NCI-H1930 (cell line): ENCODE measurements at places on chromosomes 2 and 18.

DNA sequence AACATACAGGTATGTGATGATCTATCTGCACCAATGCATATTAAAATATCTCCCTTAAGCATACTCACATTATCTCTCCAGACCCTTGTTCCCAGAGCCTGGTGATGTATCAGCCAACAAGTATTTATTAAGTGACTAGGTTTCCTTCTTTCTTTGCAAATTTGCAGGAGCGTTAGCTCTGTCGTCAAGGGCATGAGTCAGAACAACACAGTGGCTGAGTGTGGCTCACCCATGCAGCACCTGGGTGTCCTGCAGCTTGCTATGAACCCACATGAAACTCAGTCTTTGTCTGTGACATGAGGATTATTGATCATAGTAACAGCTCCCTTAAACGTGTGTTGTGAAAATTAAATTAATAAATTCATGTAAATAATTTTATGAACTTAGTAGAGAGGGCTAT, 96.6 kb downstream of the PIEZO2 start:
- DNase-seq, result no peak

GRCh38 chr2:98012561-98012991, 16.8 kb upstream of the TMEM131 start:
- DNase-seq, result no peak

DNA sequence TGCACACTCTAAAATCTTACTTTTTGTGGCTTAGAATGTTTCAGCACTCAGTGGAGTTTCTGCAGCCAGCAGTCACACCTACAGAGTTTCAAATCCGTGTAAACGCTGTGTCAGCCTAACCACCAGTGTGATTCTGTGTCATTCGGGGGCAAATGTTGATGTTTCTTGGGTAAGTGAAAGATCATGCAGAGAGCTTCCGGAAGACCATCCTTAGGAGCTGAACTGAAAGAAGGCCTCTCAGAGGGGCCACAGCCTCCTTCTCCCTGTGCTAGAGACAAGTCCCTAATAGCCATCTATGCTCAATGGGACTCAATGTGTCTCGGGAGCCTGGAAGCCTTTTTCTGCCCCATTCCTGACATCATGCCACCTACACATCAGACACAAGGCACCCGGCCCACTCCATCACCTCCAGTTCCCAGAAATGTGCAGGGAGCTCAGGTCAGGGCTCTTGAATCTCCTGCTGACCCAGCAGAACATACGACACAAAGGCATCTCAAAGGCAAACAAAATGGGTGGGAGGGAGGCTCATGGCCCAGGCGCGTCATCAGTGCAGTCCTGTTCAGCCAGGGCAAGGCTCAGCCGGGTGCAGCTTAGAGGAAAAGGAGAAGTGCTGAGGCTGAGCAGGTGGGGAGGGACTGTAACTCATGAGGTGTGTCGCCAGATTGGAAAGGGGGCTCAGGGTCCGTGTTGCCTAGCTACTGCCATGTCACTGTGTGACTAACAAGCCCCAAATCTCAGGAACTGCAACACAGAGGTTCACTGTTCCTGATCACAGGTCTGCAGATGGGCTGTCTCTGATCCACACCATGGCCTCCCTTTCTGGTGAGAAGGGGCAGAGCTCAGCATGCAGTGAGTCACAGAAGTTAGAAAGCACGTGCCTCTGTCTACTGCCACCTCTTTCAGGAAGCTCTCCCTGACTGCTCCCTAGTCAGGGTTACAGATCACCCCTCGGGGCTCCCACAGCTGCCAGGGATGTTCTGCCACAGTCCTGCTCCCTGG, 82.0 kb downstream of the SMAD7 start:
- DNase-seq, result no peak

GRCh38 chr2:169286624-169287231, 75.6 kb downstream of the LRP2 start:
- no peak for DNase-seq

DNA sequence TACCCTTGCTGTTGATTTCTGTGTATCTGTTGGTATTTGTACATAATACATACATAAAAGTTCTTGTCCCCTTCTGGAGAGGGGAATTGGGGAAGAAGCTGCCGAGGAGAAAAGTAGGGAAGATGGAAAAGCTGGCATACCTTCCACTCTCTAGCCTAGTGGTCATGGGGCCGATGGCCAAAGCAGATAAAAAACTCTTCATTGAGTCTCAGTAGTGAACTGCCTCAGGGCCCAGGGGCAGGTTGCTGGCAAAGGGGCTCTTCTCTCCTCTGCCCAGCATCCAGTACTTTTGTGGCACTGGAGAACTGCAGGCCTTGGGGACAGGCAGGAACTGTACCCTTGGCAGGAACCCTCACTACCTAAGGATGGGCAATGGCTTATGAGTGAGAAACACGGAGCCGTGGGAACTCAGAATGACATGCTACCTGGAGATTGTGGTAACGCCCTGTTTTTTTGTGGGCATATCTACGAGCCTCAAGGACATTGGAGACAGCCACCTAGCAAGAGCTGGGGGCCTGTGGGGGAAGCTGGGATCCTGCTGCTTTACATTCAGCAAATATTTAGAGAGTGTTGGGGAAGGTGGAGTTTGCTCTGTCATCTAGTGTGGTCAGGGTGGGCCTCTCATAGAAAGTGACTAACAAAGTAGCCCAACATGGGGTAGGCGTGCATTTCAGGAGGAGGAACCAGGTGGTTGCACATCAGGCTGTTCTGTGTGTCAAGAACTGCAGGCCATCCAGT, 22.6 kb upstream of the ITGB6 start:
- DNase-seq, result no peak

GRCh38 chr2:191189112-191189635, 38.4 kb upstream of the STAT4 start:
- DNase-seq, result no peak

DNA sequence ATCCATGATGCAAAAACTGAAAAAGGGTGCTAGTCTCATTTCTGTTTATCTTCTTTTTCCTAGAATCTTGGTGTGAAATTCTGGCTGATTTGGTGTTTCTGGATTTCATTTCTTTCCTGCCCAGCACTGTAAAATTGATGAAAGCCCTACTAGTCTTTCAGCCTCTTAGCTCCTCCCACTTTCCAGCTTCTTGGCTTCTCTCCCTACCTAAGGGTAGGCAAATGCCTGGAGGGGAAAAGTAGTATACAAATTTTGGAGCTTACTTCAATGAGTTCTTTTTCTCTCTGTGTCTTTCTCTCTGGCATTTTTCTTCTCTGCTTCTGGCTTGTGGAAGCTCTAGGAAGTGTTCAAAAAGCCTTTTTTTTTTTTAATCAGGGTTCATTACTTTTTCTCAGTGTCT, 160.5 kb downstream of the XIRP2 start:
- DNase-seq, result no peak

DNA sequence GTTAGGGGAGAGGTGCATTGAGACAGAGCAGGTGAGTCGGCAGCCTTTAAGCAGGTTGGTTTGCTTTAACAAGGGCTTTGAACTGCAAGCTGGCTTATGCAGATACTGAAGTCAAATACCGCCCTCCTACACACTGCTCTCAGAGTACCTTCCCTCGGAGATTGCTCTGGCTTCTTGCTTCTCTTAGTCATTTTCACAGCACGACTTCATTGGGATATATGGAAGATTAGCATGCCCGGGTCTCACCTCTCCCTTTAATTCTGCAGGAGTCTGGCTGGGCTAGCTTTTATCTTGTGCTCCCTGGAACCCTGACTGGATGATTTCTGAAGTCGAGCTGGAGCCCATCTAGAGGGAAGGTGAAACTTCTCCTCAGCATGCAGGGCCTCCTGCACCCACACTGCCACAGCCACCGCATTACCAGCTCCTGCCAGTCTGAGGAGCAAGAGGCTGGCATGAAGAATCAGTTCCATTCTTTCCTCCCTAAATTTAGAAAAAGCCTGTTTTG, 395.5 kb upstream of the HNRNPA3 start:
- DNase-seq, result peak; percentile 45

GRCh38 chr2:124834331-124834730, 809.2 kb downstream of the CNTNAP5 start:
- no peak for DNase-seq

DNA sequence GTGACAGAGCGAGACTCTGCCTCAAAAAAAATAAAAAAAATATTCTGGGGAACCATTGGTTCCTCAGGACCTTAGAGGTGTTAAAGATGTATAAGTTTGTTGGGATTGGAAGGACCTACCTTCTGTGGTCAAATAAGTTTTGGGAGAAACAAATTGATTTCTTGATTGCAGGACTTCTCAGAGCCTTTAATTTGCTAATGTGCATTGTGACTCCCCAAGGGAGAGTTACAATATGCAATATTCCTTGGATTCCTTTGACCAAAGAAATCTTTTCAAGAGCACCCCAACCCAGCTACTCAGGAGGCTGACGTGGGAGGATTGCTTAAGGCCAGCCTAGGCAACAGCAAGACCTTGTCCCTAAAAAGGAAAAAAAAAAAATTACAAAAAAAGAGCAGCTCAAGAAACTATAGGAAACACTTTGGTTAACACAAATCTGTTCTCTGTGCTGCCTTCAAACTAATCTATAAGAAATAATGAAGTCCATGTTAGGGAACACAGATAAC, 6.5 kb downstream of the NAGK start:
- DNase-seq, result no peak

GRCh38 chr2:121529439-121530211, 1.1 kb upstream of the RNU4ATAC start:
- peak; percentile 47 for DNase-seq

DNA sequence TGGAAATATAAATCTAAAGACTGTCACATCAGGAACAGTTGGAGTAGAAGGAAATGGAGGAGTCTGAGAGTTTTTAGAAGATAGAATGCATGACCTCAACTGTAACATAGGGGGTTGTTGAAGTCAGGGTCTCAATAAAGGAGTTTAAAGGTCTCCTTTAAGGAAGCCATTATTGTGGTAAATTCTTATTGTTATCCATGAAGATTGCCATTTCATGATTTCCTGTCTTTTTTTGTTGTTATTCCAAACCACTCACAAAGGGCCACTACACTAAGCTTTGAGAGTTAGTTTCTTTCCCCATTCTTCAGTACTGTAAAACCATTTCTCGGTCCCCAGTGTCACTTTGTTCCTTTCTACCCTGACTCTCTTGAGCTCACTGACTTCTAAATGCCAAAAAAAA, 134.0 kb downstream of the DTNA start:
- no peak for DNase-seq

DNA sequence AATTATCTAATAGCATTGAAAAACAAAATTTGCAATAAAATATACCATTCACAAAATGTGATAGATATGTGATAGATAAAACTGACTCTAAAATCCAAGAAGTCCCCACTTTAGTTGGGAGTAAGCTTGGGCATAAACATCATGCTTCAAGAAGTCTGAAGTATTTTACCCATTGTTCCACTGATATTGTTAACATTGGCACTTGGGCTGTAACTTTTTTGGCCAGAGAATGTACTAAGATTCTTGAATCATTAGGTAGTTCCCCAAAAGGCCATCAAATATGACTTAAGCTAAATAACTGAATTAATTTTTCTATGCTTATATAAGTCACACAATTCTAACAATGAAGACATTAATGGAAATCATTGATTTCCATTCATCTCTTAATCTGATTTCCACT, 413.6 kb downstream of the CDH2 start:
- DNase-seq, result no peak

GRCh38 chr2:37526323-37526722, 145.1 kb downstream of the CDC42EP3 start:
- no peak for DNase-seq

- no peak for DNase-seq
Observed at GRCh38 chr2:102258386-102259074, 52.8 kb upstream of the IL1RL1 start.

DNA sequence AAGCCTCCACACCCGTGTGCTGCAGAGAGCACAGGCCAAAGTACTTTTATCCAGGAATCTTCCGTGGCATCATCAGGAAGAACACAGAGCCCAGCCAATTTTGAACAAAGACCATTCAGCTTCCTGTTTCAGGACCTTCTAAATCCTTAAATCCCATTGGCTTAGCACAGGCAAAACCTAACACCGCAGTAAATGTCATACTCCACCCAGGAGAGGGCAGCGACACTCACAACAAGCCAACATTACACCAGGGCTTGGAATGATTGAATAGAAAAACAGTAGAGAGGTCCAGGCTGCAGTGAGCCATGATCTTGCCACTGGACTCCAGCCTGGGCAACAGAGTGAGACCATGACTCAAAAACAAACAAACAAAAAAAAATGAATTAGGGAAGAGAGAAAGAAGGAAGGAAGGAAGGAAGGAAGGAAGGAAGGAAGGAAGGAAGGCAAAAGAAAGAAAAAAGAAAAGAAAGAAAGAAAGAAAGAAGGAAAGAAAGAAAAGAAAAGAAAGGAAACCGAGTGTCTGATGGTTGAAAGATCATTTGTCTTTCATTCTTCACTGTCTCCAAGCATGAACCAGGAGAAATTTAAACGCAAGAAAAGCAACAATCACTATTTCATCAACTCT, 144.6 kb upstream of the SATB2 start:
- no peak for DNase-seq

GRCh38 chr2:105791229-105791628, 46.5 kb downstream of the NCK2 start:
- DNase-seq, result no peak

DNA sequence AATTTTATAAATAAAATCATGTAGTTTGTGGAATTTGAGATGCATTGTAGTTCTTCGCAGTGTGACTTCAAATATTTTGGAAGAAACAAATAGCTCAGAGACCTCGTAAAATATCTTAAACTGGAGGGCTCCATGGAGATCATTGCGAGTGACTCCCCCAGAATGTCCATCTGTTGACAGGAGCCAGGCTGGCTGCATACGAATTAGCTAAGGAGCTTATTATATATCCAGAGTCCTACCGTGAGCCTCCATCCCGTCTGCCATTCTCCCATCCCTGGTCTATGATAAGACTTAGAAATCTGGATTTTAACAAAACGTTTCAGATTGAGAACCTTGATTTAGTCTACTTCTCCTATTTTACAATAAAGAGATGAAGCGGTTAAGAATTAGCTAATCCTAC, 80.2 kb downstream of the MSH2 start:
- DNase-seq, result no peak

- DNase-seq, result no peak
Observed at GRCh38 chr2:16729335-16729734, 63.7 kb upstream of the CYRIA start.

DNA sequence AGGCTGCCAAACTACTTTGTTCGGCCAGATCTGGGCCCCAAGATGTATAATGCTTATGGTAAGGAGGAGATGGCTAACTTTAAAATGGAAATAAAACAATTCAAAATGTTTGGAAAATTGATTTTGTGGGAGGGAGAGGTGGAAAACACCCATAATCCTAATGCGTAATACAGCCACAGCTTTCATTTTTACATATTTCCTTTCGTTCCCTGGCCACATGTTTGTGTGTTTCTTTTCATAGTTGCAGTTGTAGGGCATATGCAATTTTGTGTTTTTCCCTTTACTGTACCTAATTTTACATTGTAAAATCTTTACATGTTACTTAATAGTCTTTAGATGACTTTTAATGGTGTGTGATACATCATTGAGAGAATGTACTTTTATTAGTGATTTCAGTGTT, 44.6 kb downstream of the KDM3A start:
- no peak for DNase-seq

- no peak for DNase-seq
Observed at GRCh38 chr2:17030047-17030446, 364.4 kb upstream of the CYRIA start.
